ENCODE measurements at places on chromosomes 5 and 9.
A peak's percentile ranks its signal among the peaks of the same experiment; 100 is the strongest.

GRCh38 chr9:79766091-79766490 is 194.3 kb downstream of the TLE4 start:
- no peak for DNase-seq

GRCh38 chr5:74020503-74020902 is 394.5 kb downstream of the ARHGEF28 start:
- peak; percentile 74 for DNase-seq

DNA sequence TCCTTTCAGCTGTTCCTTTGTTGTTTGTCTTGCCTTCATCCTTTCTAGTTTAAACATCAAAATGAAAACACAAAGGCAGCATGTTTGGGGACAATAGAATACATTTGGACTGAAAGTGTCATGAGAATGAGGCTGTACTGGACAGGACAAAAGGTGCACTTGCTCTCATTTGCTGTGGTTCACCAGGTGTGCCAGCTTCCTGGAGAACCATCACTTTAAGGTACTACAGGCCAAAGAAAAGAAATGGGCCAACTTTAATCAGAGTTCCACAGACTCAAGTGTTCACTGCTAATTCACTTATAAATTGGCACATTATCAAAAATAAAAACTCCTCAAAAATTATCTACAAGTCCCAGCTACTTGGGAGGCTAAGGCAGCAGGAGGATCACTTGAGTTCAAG is 53.8 kb downstream of the ABHD17B start:
- DNase-seq, result no peak

GRCh38 chr5:96084874-96085506 is 123.3 kb upstream of the ELL2 start:
- no peak for DNase-seq

GRCh38 chr5:102554728-102555127 is 55.9 kb upstream of the SLCO6A1 start:
- DNase-seq, result peak; percentile 35

GRCh38 chr5:61941637-61942036 is 364.4 kb upstream of the KIF2A start:
- DNase-seq, result peak; percentile 4

DNA sequence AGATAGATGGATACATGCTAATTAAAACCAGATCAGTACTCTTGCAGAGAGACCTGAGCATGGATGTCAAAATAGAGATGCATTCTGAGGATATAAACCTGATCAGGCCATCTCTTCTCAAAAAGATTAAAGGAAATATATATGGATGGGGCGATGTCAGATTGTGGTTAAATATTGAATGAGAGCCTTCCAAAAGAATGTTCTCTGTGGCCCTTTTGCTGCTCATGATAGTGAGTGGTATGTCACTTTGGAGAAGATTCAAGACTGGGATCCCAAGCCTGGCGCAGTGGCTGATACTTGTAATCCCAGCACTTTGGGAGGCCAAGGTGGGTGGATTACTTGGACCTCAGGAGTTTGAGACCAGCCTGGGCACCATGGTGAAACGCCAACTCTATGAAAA is 20.5 kb downstream of the ZNF131 start:
- no peak for DNase-seq

DNA sequence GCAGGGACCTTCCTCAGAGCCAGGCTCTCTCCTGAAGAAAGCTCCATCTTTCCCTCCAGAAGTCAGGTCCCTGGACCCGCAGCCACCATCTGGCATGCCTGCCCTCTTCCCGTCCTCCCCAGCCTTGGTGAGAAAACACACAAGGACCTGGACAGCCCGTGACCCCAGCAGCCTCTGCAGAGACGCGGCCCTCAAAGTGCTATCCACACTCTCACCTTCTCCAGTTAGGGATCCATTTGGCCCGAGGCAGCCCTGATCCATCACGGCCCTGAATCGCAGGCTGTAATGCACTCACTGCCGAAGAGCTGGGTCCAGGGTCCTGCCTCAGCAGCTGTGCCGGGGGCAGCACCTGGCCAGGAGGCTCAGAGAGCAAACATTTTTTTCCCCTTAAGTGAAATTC is 185.1 kb downstream of the OLFM1 start:
- no peak for DNase-seq

DNA sequence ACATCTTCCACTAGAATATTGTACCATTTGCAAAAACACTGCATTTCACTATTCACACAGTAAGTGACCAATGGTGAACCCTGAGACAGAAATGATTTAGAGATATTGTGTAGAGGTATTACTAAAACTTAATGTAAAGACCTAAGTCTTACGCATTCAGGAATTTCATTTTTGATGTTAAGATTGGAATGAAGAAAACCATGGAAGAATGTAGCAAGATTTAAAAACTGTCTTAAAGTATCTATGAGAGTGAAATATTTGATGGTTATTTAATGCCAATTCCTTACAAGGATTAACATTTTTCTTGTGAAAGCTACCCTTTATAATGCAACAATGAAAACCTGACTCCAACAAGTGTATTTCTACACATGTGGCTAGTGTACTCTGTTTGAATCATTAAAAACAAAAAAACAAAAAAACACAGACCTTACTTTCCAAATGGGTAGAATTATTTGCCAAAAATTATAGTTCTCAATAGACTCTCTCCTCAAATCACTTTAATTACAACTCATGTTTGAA is 172.0 kb downstream of the NNT start:
- no peak for DNase-seq

DNA sequence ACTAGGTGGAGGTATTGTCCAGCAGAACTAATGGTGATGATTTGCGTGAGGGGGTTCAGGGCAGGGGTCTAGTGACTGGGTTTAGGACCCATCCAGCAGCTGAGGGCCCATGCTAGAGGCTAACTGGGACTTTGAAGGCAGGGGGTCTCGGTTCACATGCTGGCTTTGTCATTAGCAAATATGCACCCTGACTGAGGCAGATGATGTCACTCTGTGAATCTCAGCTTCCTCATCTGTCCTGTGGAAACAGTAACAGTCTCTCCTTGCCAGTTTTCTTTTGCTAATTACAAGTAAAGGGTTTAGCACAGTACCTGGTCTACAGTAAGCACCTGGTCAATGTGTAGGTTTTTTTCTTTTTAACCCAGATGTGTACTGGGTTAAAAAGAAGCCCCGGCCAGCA is 5.2 kb downstream of the SH2D3C start:
- no peak for DNase-seq

DNA sequence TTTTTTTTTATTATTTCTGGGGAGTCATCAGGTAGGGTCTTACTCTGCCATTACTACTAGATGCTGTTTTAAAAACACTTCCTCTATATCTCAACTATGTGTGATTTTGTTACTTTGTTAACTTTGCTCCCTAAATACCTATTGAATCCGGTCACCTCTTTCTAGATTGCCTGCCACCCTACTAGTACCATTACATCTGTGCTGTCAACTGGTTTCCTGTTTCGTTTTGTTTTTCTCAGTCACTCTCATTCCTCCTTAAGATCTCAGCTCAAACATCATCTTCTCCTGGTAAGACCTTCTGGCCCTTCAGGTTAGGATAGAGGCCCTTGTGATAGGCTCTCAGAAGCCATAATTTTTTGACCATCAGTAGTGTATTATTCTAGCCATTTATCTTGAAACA is 324.2 kb upstream of the ATP10B start:
- DNase-seq, result no peak

- DNase-seq, result no peak
Observed at GRCh38 chr9:107239474-107239873, 43.6 kb upstream of the RAD23B start.

GRCh38 chr5:168269937-168270330 is 21.5 kb upstream of the WWC1 start:
- DNase-seq, result no peak

- DNase-seq, result no peak
Observed at GRCh38 chr9:5951686-5952211, 61.1 kb downstream of the MLANA start.

GRCh38 chr5:17272111-17272510 is 54.7 kb downstream of the BASP1 start:
- no peak for DNase-seq

- no peak for DNase-seq
Observed at GRCh38 chr5:81359108-81359507, 34.8 kb downstream of the ACOT12 start.

- DNase-seq, result peak; percentile 52
Observed at GRCh38 chr9:22308177-22308576, 138.4 kb upstream of the DMRTA1 start.

- DNase-seq, result no peak
Observed at GRCh38 chr9:78131969-78132700, 100.5 kb upstream of the GNAQ start.

- DNase-seq, result no peak
Observed at GRCh38 chr5:33925278-33925677, 10.9 kb upstream of the RXFP3 start.

- DNase-seq, result no peak
Observed at GRCh38 chr5:79845448-79846197, 145.4 kb downstream of the MTX3 start.

DNA sequence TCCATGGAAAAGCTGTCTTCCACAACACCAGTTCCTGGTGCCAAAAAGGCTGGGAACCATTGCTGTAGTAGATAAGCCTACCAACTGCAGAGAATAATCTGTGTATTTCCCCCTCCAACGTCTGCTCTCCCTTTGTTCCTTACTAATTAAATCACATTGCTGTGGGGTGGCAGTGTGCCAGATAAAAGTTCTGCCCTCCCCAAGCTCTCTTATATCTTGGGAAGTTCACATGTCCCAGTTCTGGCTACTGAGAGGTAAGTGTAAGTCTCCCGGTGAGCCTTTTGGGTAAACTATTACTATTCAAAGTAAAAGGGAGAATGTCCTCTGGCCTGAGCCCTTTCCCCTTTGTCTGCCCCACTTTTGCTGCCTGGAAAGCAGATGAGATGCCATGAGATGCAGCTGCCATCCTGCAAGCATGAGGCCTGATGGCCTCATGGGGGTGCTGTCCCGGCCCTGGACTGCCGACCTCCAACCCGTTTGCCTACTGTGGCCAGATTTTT is 14.7 kb downstream of the ENC1 start:
- no peak for DNase-seq

DNA sequence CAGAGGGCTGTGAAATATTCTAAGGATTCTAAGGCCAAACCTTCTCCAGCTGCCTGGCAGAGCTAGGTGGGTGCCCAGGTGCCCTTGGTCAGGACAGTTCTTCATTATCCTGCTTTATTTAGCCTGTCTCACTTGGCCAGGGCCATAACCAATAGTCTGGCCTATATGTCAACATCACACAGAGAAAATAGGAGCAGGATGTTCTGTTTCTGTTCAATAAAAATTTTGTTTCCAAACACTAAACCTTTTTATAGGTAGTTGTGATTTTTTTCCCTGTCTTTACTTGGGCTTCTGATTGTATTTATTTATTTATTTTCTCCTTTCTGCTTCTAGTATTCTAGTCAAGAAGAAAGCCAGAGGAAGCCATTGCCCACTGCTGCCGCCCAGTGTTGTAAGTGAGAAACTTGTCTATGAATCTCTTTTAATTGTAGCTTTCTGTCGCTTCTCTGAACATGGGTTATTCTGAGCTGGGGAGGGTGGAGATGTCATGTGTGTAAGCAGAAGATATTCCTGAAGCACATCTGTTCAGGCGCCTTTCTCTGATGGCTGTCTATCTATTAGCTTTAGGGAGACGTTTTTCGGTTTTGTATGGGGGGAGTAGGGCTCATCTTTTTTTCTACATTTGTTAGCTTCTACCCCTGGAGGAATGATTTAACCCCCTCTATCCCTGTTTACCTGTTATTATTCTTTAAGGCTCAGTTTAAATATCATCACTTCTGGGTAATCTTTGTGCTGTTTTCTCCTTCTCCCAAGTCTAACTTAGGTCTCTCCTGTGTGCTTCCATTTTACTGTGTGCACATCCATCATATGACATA is 97.1 kb downstream of the UNC13B start:
- DNase-seq, result peak; percentile 84

- no peak for DNase-seq
Observed at GRCh38 chr5:58258984-58259684, 200.8 kb downstream of the PLK2 start.

GRCh38 chr5:72394688-72395087 is 74.5 kb downstream of the PTCD2 start:
- peak; percentile 0 for DNase-seq

- DNase-seq, result no peak
Observed at GRCh38 chr5:151551985-151552384, 39.1 kb downstream of the FAT2 start.

- DNase-seq, result no peak
Observed at GRCh38 chr9:121998513-121999049, 94.5 kb downstream of the TTLL11 start.

- no peak for DNase-seq
Observed at GRCh38 chr5:169242175-169242848, 58.6 kb downstream of the SLIT3 start.

DNA sequence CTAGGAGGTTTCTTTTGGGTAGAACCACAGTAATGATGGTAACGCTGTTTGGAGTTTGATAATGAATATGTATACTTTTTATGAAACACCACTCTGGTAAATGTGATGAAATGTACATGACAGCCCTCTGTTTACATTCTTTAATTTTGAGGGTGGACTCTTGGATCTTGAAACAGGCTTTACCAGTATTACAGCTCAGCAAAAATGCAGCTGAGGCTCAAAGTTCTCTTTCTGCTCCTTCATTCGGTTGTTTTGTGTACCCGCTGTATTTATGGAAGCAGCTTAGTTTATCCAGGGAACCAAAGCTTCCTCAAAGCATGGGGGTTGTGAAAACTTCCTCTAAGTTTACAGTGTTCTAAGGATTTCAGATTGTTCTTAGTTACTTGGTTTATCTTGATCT is 11.1 kb downstream of the GAPVD1 start:
- no peak for DNase-seq

Data from NCI-H1092 treated with DMSO at 0.1 percent for 48 hours (cell line).